ENCODE measurements at places on chromosomes 2 and 18.

- DNase-seq, result no peak
These were observed 148.1 kb downstream of the EML6 start for GRCh38 chr2:54871457-54872107.

- no peak for DNase-seq
These were observed 788.4 kb downstream of the TSN start for GRCh38 chr2:122543815-122544214.

DNA sequence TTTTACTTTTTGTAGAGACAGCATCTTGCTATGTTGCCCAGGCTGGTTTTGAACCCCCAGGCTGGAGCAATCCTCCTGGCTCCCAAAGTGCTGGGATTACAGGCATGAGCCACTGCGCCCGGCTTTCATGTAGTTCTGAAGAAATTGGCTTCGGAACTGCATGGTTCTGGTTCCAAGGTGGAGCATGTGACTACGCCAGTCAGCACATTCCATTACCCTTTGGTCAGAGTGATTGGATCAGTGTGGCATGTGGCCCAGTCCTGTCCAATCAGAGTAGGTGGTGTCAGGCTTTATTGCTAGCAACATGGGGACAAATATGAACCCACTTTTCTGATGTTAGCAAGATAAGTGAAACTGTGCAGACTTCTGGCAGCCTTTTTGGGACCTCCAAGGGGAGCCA is 16.3 kb upstream of the ATOH8 start:
- DNase-seq, result no peak

GRCh38 chr2:286774-287392 is 1.0 kb downstream of the ALKAL2 start:
- DNase-seq, result no peak

GRCh38 chr2:85582492-85582891 is 1.7 kb upstream of the VAMP5 start:
- DNase-seq, result no peak

- no peak for DNase-seq
These were observed 34.3 kb downstream of the KIF1A start for GRCh38 chr2:240785424-240786335.

DNA sequence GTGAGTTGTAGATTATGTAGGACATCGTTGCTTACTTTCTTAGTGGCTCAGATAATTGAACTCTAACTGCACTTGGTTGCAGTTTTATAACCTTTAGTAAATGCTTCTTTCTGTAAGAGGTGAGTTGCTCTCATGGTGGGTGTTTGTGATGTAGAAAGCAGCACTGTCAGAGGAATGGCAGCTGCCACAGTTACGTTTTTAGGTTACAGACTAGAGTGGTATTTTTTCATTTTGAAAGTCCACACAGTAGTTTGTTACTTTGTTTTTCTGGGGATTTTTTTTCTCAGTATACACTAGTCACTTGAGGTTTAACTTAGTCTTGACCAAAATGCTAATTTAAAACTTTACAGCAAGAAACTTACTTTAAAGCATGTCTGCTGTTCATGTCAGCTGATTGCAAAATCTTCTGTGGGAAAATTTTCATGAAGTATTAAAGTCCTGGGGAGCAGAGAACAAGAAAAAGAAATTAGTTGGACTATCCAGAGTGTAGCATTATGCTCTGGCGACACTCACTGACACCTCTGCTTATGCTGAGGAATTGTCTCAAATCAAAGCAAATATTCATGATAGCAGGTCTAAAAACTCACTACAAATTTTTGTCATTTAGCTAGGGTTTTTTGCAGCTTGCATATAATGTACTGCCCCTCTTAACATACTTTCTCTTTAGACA is 14.8 kb downstream of the AFTPH start:
- DNase-seq, result no peak

DNA sequence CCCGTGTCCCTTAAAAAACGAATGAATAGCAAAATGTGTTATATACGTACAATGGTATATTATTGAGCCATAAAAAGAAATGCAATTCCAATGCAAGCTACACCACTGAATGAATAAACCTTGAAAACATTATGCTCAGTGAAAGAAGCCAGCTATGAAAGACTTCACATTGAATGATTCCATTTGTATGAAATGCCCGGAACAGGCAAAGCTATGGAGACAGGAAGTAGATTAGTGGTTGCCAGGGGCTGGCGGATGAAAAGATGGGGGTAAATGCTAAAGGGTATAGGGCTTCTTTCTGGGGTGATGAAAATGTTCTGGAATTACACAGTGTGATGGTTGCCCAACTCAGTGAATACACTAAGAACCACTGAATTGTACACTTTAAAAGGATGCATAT is 113.3 kb downstream of the NOL10 start:
- DNase-seq, result no peak

Data from esophagus squamous epithelium (tissue), 5 donors.